ENCODE measurements at places on chromosomes 6 and 20.

DNA sequence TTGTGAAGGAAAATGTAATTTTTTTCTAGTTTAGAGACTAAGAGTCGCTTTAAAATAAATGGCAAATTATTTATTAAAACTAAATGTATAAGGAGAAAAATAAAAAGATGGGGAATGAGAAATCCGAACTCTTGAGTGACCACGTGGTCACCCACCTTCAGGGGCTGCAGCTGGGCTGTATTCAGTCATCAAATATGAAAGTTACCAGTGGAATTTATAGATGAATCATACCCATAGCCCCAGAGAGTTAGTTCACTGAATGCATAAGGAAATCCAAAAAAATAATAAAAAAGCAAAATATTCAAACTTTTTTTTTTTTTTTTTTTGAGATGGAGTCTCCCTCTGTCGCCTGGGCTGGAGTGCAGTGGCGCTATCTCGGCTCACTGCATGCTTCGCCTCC, 947.7 kb upstream of the ADGRB3 start:
- no peak for DNase-seq

DNA sequence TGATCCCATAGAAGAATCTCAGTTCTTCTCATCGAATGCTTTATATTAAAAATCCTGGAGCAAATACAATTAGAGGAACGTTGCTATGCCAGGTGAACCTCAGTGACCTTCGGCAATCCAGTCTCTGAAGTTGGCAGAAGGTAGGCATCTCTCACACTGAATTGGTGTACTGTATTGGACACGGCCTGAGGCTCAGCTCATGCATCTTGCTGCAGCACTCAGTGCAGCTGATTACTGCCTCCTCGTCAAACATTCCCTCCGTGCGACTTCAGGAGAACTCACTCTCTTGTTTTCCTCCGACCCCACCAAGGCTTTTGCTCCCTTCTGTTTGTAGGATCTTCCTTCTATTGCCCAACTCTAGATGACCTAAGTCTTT, 90.5 kb downstream of the GPR6 start:
- no peak for DNase-seq

- no peak for DNase-seq
Observed at GRCh38 chr6:73694711-73695411, 1.1 kb upstream of the CD109 start.

DNA sequence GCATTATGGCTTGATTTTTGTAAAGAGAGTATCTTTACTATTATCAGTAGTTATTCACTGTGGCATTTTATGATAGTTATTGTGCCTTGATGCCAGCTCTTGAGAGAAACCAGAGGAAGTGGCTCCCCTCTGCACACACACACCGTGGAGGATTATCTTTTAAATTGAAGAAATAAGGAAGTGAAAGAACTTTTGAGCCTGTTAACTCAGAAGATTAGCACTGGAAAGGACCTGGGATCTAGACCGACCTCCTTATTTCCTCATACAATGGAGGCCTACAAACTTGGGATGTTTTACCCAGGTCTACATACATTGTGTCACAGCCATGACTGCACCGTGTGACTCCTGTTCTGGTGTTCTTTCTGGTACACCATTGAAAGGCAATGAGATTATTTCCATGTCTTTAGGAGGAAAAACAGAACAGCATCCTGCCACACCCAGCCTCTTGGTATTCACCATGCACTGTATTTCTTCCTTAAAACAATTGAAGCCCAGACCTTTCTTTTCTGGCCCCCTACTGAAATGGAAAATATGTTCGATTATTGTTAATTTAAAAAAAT, 40.6 kb downstream of the HECA start:
- DNase-seq: no peak

DNA sequence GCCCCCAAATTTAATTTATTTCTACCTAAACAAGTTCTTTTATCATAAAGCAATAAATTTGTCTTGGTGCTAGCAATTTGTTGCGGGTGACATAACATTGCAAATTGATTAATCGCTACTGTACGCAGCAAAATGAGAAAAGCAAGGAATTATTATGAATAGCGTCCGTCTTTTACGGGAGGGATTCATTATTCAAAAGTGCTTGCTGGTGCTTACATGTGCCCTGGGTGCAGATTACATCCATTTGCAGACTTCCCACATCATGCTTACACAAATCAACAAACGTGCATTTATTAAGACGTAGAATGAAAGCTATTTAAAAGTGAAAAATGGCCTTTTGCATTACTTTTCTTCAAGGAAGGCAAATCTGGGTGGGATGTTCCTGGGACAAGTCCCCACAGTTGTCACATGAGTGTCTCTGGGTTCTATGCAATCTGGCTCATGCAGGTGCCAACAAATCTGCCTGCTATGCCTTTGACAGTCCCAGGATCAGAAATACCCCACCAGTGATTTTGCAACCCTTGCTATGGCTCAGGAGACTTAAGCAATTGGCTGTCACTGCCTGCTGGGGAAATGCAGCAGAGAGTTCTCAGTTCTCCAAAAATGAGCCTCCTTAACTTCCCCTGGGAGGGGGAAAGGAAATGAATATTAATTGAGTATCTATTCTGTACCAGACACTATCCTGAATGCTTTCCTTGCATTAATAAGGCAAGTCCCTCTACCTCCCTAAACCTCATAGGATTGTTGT, 30.1 kb upstream of the MAFB start:
- DNase-seq: no peak

DNA sequence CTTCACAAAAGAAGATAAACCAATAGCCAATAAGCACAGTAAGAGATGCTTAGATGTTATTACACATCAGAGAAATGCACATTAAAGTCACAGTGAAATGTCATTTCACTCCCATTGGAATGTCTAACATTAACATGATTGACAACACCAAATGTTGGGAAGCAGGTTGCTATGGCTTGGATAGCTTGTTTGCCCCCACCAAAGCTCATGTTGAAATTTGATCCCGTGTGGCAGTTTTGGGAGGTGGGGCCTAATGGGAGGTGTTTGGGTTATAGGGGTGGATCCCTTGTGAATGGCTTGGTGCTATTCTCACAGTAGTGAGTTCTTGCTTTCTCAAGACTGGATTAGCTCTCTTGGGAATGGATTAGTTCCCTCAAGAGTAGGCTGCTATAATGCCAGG, 44.8 kb downstream of the MRAP2 start:
- no peak for DNase-seq

- no peak for DNase-seq
Observed at GRCh38 chr6:130211691-130212090, 11.1 kb downstream of the SAMD3 start.

DNA sequence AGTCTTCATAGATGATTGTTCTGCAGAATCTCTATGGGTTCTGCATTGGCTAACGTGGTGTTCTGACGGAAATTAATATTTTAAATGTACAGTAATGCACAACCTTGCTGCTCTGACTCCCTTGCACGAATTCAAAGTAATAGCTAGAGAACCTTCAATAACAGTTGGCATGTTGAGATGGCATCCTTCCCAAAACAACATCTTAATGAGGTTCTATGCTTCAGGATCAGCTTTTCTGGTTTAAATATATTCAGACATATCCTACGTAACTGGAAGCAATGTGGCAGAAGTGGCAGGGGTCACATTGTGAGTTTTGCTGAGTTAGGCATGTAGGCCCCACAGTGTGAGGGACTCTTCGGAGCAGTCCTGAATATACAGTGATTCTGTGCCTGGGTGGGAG, 25.7 kb downstream of the DSE start:
- no peak for DNase-seq
